ENCODE measurements at places on chromosomes 2 and 18.

- DNase-seq, result no peak
Measured at GRCh38 chr2:177074099-177074710, 138.4 kb upstream of the HNRNPA3 start.

DNA sequence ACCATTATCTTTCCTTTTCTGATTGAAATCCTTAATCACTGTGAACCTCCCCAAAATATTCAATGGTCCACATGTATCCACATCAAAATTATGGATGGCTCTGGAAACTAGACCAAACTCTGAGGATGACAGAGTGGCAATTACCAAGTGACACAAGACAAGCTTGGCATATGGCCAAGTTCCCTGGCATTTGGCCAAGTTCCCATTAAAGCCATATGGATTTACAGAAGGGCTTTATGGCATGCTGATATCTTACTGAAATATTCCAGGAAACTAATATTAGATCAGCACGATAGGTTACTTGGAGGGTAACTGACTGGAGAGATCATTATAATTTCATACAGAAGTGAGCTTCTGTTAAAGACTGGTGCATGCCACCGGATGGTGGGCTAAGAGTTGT is 21.9 kb upstream of the CERS6 start:
- DNase-seq, result no peak

DNA sequence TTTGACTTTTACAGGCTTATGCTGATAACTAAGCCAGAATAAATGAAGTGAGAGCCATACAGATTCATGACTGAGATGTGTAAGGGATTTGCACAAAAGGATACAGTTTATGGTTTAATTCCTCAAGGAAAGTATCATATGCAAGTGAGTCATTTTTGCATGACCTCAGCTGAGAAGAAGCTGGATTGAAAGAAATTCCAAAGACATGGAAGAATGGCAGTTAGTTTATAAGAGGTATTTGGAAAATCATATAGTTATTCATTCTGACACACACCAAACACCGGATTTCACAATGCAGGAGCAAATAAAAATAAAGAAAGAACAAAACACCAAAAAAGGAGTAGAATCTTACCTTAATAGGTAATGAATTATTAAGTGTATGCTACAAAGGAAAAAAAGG is 83.2 kb upstream of the RND3 start:
- no peak for DNase-seq

GRCh38 chr2:212237350-212238095 is 301.1 kb downstream of the ERBB4 start:
- peak; percentile 53 for DNase-seq

DNA sequence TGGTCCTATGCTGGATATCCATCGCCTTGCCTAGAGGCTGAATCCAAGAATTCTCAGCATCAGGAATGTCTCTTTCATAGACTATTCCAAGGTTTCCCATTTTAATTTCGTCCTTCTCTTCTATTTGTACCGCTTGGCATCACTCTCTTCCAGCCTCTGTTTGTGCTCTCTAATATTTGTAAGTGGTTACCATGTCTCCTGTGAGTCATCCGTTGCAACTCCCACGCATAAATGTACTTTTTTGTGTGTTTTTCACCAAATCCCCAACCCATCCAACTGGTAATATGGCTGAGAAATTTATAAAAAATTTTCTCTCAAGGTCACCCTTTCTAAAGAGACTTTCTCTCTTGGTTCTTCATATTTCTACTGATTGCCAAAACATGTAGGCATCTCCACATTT is 21.8 kb downstream of the COLEC12 start:
- no peak for DNase-seq

- DNase-seq, result no peak
Measured at GRCh38 chr2:28809927-28810326, 707 bp upstream of the SPDYA start.

DNA sequence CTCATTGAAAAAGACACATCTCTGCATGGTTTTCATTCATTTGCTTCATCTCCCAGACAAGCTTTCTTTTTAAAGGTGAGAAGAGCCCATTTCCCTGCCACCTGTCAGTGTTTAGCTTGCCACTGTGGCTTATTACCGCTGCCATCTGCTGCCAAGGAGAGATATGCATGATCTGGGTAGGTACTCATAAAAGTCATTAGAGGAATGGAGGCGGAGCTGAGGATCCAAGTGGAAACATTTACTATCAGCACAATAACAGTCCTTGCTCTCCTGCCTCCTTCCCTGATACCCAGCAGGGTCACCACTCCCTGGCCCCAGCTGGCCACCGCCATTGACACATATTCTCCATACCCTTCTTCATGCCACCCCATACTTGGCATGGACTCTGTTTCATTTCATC is 390.4 kb downstream of the TSN start:
- DNase-seq, result no peak

DNA sequence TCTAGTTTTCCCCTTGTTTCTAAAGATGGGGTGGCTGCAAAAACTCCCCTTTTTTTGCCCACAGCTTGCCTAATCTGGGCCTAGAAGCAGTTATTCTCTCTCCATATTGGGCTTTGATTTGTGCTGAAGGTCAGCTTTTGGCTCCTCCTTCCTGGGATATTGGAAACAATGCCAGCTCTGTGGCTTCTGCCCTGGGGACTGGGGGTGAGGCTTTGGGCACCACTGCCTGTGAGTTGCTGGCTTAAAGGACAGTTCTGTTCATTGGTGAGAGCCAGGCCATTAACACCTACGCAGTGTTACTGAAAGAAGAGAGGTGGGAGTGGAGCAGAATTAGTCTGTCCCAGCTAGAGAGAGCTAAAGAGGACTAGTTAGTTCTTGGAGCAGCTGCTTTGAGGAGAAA is 4.3 kb downstream of the UBXN2A start:
- DNase-seq, result no peak

DNA sequence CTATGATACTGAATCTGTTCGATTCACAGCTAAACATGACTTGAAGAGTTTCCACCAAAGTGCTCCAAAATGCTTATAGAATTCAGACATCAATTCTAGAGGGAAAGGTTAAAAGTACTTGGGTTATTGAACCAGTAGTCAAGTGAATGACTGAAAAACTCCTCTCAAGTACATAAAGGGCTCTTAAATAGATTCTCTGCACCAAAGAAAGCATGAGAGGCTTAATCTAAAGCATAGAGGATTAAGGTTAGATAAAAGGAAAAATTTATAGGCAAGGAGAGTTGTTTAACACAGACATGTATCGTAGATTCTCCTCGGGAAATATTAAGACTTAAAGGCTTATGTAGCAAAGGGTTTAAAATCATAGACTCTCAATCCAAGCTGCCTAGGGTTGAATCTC is 701.4 kb downstream of the ERBB4 start:
- DNase-seq, result no peak

- DNase-seq, result no peak
Measured at GRCh38 chr18:25423760-25424159, 71.8 kb upstream of the ZNF521 start.

- DNase-seq, result no peak
Measured at GRCh38 chr2:171201271-171201670, 40.6 kb upstream of the TLK1 start.

- no peak for DNase-seq
Measured at GRCh38 chr18:62751341-62751821, 36.0 kb downstream of the PHLPP1 start.

GRCh38 chr2:128219891-128220290 is 98.8 kb downstream of the HS6ST1 start:
- no peak for DNase-seq

- DNase-seq, result no peak
Measured at GRCh38 chr2:162490052-162490717, 146.3 kb downstream of the GCA start.

- no peak for DNase-seq
Measured at GRCh38 chr2:176115883-176116813, at the start of gene HOXD10. HOXD10 (plus strand) TSS chr2:176116778; CDS start chr2:176116834, 56 bp downstream.

DNA sequence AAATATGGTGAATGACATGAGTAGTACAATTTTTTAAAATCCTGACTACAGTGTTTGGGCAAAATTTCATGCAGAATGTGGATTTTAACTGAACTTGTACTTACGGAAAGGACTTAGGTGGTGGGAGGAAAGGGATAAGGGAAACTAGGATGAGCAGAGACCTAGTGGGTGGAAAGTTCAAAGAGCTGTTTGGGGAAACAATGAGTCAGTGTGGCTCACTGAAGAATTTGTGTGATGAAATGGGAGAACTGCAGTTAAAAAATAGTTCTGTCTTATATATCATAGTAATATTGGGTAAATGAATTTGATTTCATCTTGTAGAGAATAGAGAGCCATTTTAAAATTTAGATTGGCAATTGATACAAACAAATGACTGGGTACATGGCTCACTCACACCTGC is 220.1 kb upstream of the CTAGE1 start:
- no peak for DNase-seq

DNA sequence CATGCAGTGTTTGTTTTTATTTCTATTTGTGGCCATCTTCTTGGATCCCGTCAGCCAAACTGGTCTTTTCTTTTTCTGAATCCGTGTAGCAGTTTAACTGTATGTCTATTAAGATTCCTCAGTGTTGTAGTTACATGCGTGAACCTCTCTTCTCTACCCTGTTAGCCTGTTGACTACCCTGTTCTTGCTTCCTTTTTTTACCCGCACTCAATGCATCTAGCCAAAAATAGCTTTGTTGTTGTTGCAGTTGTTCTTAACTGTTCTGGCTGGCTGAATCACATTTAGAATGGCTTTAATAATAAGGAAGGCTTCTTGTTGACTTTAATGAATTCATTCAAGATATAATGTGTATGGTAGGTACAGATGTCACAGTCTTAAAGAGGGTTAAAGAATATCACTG is 137.1 kb downstream of the LCLAT1 start:
- no peak for DNase-seq

DNA sequence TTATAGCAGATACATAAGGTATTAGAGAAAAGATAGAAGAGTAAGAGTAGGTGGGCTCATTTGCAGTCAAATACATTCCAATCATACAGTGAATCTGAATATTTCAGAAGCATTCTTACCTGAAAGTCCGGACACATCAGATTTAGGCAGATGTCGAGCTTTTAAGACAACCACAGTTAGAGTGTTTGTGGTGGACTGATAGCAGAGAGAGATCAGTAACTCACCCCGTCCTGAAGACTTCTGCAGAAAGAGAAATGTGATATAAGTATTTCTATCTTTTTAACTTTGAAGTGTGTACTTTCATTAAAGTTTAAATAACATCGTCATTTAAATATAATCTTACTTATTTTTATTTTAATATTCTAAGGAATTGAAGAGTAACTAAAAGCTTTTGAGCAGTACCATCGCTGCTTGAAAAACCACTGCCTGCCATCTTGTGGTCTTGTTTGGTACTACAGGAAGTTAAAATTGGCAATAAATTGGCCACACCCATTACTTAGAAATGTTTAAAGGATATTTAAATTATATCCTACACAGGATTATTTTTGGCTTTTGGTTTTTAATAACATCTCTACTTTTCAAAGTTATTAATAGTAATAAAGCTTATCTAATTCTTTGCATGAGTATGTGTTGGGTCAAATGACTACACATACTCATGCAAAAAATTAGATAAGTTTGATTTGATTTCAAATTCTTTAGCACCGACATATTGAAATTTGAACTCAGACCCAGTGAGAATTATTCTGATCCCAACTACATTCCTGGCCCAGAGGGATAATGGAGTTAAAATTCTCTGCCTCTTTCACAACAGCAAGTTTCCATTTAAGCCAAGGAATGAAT is 5.5 kb downstream of the SYT4 start:
- no peak for DNase-seq

GRCh38 chr2:210956101-210956500 is 399.7 kb downstream of the CPS1 start:
- no peak for DNase-seq

GRCh38 chr2:102101849-102102635 is 40.5 kb upstream of the IL1R1 start:
- no peak for DNase-seq

GRCh38 chr2:203804764-203805485 is 62.6 kb upstream of the CTLA4 start:
- no peak for DNase-seq

DNA sequence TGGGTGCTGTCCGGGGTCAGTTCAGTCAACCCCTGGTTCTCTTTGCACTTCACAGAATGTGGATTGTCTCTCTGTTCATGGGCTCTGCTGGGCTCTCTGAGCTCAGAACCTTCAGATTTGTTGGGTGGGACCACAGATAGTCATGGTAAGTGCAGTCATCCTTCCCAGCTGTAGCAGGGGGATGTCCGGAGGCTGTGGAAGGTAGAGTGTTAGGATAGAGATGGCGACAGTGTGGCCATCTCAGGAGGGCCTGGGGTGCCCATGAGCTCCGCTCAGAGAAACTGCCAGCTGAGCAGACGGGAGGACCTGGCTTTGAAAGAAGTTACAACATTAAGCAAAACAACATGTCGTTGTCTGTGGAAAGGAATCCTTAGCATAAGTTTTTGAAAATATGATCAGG is 149.8 kb downstream of the FAM210A start:
- no peak for DNase-seq

DNA sequence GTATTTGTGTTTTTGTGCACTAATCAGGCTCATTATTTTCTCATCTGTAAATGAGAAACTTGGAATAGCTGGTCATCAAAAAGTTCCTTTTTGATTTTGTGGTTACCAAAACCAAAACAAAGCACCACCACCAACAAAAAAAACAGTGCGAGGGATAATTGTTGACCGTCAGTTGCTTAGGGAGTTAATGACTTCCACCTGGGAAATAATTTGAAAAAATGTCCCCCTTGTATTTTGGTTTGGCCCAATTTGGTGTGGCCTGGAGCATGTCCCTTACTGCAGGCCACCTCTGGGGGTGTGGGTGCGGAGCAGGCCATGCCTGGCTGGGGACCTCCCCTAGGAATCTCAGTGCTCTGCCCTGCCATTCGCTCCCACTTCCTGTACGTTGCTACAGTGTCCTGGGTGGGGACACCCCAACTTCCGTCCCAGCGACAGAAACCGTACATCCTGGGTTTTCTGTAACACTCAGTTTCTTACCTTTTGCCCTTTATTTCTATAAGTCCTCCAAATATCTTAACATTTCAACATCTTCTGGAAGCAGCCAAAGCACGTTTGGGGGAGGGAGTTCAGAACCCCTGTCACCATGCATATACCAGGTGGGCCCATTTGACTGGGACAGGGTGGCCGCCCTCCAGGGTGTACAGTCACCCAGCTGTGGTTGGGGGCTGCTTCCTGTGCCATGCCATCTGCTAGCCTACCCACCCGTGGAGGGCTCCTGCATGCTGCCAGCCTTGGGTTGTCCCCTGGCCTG is 31.3 kb downstream of the NCK2 start:
- no peak for DNase-seq

GRCh38 chr2:24886691-24887304 is 33.2 kb downstream of the ADCY3 start:
- DNase-seq, result no peak

DNA sequence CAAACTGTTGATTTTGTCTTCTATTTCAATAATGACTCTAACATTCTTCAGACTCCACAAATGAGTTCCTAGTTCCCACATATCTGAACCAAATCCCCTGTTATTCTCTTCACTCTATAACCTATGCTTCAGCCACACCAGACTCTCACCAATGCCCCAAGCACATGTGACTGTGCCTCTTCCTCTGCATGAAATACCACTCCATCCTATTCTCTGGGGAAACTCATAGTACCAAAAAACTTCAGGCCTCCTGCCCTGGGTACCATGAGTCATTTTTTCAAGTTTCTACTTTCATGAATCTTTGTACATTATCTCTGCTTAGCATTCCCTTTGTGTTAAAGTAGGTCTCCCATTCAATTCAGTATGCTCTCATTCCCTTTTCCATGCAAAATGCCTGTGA is 353.2 kb downstream of the ZEB2 start:
- DNase-seq, result no peak

GRCh38 chr2:191150600-191151330 is at the start of gene STAT4:
STAT4 (minus strand) TSS chr2:191150994; CDS start chr2:191148203, 2,791 bp downstream.
- DNase-seq, result peak; percentile 59

- DNase-seq, result no peak
Measured at GRCh38 chr18:36494160-36494437, 196.6 kb downstream of the FHOD3 start.

All from lower lobe of right lung (tissue), 2 donors.